ENCODE measurements at places on chromosomes 12 and 14.
A peak's percentile ranks its signal among the peaks of the same experiment; 100 is the strongest.

GRCh38 chr14:41642367-41642766 lies 35.7 kb downstream of the LRFN5 start:
- no peak for DNase-seq

GRCh38 chr12:101116911-101117310 lies 93.1 kb downstream of the SLC5A8 start:
- no peak for DNase-seq

DNA sequence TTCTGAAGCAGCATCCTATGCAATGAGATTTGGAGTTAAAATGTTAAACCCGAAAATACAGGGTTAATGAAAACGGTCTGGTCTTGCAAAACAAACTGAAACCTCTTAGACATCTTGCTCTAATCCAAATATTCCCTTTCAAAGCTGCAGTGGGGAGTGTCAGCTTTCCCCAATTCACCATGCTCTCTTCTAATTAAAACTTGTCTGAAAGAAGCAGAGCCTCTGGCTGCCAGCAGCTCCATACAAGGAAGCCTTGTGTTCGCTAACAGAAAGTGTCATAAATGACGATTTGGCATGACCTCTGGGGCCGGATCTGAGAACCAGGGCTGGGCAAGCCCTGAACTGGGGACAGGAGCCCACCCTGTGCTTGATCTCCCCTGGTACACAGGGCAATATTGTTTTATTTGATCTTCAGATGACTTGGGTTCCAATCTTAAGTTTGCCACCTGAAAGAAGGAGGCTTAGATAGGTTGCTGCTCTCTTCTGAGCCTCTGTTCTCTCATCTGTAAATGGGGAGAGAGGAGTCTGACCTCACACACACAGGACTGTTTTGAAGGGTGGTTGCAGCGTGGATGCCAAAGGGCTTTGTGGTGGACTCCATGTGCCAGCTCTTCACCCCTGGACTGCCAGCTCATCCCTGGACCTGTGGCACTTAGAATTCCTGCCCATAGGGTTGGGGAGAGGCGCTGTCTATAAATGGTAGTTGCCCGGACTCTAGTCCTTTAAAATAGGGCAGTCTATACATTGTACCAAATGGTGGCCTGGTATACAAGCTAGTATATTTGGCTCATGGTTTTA lies 7.8 kb downstream of the KMT5A start:
- DNase-seq, result no peak

- DNase-seq, result no peak
Measured at GRCh38 chr14:96095581-96096476, 56.7 kb downstream of the C14orf132 start.

DNA sequence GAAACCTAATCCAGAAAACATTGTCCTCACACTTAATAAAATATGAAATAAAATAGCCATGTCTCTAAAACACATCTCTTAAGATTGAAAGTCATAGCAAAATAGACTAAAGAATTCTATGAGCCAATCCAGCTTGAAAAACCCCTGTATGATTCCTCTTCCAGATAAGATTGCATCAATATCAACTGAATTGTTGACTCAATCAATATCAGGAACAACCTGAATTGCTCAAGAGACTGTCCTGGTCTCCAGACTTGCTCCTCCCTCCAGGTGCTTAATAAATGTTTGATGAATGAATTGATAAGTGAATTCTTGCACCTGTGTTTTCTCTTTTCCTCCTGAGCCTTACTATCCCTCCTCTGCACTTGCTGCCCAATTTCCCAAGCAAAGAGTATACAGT lies 162.1 kb downstream of the NTF3 start:
- no peak for DNase-seq

DNA sequence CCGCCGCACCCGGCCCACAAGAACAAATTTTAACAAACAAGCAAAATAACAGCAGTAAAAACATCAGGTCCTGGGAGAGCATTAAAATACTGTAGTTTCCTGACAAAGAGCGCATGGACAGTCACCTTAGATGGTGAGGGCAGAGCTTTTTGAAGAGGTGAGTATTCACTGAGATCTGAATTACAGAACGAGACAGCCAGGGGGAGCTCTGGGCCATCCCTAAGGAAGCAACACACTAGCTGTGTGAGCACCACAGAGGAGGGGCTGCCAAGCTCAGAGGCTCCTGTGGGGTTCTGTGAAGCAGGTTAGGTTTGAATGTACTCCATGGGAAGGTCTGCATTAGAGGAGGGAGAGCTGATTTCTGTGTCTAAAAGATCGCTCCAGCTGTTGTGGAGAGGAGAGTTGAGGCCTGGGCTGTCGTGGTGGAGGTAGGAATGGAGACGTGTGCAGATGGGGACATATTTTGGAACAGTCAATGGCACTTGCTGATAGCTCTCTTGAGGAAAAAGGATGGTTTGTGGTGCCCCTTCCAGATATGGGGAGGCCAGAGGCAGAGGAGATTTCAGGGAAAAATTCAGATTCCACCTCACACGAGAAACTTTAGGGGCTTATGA lies 72.9 kb downstream of the TRAFD1 start:
- no peak for DNase-seq

DNA sequence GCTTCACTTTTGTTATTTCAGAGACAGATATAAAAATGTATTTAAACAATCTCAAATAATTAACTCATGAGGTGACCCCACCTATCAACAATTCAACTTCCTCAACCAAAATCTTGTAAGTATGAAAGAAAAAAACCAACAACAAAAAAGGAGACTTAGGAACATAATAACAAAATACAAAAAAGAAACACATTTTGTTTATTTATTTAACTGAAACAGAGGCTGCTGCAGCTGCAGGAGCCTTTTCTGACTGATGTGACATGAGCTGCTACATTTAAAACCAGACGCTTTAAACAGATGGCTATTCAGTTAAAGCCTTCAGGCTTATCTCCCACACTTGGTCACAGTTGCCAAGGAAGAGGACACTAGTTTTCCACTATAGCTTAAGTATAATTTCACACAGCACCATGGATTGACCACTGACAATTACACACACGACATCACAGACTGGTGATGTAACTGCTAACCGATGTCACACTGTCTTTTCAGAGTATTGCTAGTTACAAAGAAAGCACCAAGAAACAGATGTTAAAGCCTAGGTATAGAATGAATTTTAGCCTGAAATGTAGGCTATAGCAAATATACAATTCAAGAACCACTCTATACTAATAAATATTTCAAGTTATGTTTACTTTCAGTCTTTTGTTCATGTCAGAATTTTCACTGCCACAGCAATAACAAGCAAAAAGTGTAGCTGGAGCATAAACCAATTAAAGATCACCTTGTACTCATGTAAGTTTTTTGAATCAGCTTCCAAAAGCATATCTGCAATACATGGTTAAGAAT lies 113.0 kb downstream of the MED13L start:
- no peak for DNase-seq

GRCh38 chr14:105204931-105205672 lies 24.0 kb upstream of the NUDT14 start:
- DNase-seq, result no peak

- no peak for DNase-seq
Measured at GRCh38 chr14:93271111-93271510, 61.7 kb downstream of the BTBD7 start.

DNA sequence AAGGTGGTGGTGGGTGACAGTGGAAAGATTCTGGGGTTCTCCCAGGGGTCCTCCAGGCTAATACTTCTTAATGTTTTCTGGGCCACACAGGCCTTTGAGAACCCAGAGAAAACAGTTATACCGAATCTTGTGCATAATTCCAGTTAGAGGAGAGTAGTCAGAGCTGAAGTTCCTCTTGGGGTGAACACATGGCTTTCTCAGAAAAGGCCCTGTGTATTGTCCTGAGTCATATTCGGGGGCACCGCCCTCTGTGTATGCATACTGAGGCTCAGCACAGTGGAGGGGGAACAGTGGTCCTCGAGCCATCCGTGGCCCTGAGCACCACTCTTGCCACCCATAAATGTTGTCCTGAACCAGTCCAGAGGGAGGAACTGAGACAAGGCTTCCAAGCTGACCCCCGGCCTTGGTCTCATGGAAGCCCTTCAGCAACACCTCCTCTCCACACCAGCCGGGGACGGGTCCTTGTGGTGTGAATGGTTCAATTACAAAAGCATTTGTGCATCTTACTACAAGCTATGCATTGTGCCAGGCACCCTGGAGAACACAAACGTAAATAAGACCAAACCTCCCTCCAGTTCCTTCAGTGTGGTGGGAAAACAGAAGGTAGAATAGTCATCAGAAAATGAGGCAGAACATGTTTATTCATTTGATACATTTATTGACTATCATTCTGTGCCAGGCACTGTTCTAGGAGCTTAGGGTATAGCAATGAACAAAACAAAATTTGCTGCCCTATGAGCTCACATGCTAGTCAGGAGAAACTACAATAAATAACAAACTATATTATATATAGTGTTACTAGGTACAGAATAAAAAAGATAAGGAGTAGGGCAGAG lies 9.9 kb downstream of the DHRS2 start:
- no peak for DNase-seq

GRCh38 chr12:91419809-91420208 lies 237.2 kb upstream of the DCN start:
- DNase-seq, result no peak

DNA sequence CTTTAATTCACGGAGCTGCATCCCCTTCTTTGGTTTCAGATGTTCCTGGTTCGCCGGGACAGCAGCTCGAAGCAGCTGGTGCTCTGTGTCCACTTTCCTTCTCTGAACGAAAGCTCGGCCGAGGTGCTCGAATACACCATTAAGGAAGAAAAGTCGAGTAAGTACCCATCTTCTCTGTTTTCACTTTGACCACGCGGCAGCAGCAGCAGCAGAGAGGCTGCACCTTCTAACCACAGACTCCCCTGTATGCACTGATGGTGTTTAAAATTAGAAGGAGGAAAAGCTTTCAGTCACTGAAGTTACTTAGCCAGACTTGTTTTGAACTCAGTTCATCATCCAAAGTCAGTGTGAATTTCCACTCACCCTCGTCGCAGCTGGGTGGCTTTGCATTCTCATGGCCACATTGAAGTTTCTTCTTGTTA lies 63.8 kb downstream of the RIN3 start:
- no peak for DNase-seq

- no peak for DNase-seq
Measured at GRCh38 chr12:117085318-117085947, 13.8 kb downstream of the TESC start.

GRCh38 chr12:106417926-106418910 lies 60.7 kb downstream of the POLR3B start:
- DNase-seq, result no peak

GRCh38 chr12:93042684-93043083 lies 113.6 kb upstream of the EEA1 start:
- no peak for DNase-seq

- DNase-seq, result no peak
Measured at GRCh38 chr12:120861074-120861795, 42.9 kb downstream of the SPPL3 start.

DNA sequence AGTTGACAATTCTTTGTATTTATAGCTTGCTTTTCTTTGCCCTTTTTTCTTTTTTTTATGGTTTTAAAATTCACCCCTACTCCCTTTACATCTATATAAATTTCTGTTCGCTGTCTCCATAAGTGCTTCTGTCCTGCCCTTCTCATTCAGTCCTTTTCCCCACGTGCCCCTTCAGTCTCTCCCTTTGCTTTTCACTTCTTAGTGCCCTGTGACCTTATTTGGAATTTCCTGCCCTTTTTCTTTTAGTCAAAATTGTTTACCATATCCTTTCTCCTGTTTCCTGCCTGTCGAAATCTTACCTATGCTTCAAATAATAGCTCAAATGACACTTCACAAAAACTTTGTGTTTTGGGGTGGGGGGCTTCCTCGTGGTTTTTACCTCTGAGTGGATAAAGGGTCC lies 6.0 kb downstream of the TMX1 start:
- DNase-seq, result no peak

GRCh38 chr14:99884834-99885648 lies 91.8 kb downstream of the EML1 start:
- DNase-seq, result peak; percentile 10

DNA sequence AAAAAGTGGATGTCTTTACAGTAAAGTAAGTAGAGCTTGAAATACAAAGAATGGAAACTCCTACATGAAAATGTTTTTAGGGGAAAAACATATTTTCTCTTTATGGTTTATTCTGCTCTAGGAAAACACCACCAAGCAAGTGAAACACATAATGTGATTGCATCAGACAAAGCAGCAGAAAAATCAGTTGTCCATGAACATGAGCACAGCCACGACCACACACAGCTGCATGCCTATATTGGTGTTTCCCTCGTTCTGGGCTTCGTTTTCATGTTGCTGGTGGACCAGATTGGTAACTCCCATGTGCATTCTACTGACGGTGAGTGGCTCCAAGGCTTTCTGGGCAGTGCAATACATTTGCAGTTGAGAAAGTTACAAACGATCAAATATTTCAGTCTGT lies 42.6 kb upstream of the PLEKHD1 start:
- no peak for DNase-seq

DNA sequence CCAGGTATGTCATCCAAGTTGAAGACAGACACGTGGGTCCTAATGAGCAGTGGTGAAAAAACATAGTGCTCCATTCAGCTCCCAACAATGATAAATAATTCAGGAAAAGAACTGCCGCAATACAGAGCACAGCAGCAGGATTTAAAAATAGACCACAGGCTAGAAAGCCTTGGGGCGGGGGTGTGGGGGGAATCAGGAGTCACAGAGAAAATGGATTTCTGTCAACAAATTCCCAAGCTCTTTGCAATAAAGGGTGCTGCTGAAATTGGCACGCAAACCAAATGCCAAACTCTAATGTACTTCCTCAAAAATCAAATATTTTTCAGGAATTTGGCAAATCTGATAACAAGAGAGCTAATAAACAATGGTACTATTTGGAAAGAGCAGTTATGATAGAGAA lies 58.6 kb downstream of the R3HDM2 start:
- DNase-seq, result no peak

- peak; percentile 70 for DNase-seq
Measured at GRCh38 chr12:123064366-123064765, 83.9 kb downstream of the ARL6IP4 start.

DNA sequence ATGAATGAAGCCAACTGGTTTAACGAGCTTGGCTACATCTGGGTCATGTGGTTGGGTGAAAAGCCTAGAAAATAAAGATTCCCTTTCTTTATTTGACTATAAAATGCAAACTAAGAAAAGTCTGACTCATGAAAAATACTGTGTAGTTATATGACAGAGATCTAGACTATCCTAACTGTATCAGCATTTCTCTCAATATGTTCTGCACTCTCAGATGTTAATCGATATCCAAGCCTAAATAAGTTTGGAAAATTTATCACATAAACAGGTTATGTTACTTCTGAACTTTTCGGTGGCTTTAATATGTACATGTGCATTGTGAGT lies 133.1 kb downstream of the DAAM1 start:
- no peak for DNase-seq

DNA sequence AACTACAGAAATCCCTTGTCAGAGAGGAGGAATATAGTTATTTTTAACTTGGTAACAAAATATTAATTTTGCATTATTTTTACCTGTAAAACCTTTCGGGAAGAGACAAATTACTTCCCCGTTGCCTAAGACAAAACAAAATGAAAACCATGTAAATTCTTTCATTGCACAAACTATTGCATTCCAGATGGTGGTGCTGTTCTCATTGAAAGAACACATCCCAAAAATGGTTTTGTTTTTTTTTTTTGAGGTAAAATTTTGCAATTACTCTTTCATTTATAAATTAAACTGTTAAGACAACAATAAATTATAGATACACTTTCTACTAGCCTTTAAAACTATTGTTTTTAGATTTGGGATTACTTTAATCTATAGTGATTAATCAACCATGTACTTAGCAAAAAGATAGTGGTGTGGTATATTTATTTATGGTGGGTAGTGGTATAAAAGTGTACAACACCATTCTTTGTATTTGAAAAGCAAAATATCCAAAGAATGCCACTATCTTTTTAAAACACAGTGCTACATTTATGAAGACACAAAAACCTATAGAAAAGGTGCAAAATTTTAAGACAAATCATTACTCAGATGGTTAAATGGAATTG lies 115.5 kb downstream of the SLC38A1 start:
- no peak for DNase-seq
